ENCODE measurements at places on chromosomes 13 and 19.

- no peak for DNase-seq
Measured at GRCh38 chr13:74111399-74111798, 22.8 kb downstream of the KLF12 start.

- DNase-seq = no peak
Measured at GRCh38 chr19:43760941-43761340, 6.2 kb upstream of the SMG9 start.

DNA sequence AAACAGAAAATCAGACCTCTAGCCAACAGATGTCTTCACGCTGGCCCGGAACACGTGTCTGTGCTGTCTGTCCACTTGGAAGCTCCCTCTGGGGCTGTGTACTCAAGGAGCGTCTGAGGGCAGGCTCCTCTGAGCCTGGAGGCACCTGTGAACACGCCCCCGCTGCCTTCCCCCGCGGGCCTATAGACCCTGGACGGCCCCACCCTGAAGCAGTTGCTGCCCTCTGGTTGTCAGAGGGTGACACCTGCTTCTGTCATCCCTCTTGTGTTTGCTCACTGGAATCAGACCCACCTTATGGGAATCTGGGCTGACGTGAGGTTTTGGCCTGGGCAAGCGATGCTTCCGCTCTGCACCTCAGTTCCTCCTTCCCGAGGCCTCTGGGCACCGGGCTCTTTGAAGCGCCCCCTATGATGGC, 19.2 kb downstream of the EPN1 start:
- DNase-seq = no peak

DNA sequence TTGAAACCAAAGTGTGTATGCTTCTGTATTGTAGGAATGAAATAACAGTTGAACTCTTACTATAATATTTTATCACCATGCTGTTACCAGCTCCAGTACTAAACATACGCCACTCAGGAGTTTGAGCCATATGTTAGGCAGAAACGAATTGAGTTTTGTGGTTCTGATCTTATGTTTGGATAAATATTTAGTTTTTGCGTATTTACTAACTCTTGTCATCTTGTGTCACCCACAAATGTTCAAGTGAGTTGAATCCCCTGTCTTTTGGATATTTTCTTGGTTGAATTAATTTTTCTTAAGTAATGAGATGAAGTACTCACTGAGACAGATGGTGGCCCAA, 1.5 kb downstream of the FNDC3A start:
- peak; percentile 9 for DNase-seq

DNA sequence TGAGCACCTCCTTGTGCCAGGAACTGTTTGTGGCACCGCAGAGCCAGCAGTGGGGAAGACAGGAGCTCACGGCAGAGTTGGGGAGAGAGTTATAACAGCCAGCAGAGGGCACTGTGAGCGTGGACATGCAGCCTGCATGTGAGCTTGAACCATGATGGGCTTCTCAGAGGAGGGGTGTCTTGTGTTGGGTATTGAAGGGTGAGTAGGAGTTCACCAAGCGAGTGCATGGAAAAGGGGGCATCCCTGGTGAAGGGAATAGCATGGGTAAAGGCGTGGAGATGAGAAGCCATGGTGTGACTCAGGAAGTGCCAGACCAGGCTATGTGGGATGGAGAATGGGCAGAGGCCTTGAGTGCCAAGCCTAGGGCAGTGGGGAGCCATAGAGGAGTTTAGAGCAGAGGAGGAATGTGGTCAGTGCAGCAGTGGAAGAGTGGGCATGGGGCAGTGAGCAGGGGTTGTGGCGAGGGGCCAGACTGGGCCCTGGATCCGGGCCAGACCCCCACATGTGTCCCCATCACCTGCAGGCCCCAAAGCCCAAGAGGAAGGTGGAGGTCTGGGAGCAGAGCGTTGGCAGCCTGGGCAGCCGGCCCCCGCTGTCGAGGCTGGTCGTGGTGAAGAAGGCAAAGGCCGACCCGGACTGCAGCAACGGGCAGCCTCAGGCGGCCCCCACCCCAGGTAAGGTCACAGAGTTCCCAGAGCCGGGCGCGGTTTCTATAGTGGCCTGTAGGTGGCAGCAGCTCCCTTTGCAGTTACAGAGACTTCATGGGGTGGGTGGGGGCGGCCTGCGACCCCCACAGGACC, 11.8 kb upstream of the SHD start:
- no peak for DNase-seq

- DNase-seq = no peak
Measured at GRCh38 chr19:39156326-39157230, 31.0 kb downstream of the PAK4 start.

- no peak for DNase-seq
Measured at GRCh38 chr13:39998166-39998565, 342.7 kb downstream of the COG6 start.

DNA sequence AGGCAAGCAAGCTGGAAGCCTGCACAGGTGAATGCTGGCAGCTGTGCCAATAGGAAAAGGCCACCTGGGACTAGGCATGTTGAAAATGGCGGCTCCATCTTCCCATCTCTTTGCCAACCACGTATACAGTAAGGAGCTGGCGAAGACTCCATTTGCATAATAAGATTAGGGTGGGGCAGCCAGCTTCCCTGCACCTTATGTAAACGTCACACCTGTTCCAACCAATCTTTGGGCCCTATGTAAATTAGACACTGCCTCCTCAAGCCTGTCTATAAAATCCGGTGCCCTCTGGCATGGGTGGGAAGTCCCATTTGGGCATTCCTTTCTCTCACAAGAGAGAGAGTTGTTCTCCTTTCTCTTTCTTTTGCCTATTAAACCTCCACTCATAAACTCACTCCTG, 16.8 kb downstream of the ADGRE2 start:
- no peak for DNase-seq

- no peak for DNase-seq
Measured at GRCh38 chr13:66237411-66238062, 992.6 kb downstream of the PCDH9 start.

DNA sequence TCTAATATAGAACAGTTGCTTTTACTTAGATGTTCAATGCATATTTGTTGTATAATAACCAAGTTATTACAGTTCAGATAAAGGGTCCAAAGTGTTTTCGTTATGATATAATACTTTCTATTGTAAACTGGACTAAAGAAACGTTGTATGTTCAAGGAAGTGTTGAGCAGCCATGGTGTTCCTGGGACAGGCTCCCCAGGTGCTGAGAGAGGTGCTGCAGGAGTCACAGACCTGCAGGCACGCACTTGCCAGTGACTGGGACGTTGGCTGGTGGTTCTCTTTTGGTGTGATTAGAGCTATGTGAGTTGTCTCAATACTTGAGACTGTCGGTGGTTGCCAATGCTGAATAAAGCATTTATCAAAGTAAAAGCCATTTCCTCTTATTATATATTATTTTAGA, 9.5 kb downstream of the ING1 start:
- no peak for DNase-seq

DNA sequence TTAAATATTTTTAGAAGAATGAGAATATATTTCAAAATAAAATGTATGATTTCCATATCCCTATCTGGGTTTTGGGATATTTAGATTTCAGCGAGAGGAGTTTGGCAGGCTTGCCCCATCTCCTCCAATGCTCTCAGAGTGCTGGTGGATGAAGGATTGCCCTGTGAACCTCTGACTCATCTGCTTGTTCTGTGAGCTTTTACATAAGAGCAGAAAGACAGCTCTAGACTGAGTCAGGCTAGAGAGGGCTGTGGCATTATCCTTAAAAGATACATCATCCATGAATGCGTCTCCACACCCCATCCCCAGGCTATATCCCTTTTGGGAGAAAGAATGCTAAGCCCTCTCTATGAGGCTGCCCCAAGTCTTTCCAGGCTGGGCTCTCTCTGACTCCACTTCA, 190.6 kb downstream of the TUBA3C start:
- no peak for DNase-seq

- peak; percentile 5 for DNase-seq
Measured at GRCh38 chr13:105991622-105992277, 543.7 kb downstream of the EFNB2 start.

DNA sequence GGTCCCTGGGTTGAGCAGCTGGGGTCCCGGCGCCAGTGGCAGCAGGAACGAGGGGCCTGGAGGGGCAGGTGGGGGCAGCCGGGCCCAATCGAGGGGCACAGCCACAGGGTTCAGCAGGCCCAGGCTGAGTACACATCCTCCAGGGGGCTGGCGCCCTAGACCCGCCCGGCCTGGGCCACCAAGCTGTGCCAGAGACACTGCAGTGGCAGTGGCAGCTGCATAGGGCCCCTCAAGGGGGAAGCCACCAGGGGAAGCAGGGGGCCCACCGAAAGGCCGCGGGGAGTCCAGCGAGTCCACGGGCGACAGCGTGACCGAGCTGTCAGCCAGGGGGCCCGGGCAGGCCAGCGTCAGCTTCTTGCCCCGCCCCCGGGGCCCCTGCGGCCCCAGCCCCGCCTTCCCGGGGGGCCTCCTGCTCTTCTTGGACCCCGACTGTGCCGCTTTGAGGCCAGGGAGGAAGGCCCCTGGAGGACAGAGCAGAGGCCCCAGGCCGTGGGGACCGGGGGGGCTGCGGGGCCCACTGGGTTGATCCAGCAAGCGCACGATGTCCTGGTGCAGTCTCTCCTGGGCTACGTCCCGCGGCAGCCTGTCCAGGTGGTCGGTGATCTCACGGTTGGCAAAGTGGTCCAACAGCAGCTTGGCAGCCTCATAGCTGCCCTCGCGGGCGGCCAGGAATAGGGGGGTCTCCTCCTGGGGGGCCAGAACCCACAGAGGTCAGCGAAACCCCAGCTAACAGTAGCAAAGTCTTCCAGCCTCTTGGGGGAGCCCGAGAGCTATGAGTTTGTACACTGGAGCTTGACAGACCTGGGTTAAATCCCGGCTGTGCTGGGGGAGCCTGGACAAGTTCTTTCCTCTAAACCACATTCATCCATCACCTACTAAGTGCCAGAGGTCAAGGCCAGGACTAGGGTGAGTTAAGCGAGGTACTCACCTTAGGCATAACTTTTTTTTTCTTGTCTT, 39.5 kb downstream of the NOTCH3 start:
- DNase-seq = no peak

- DNase-seq = no peak
Measured at GRCh38 chr13:109899316-109899715, 112.9 kb upstream of the IRS2 start.

DNA sequence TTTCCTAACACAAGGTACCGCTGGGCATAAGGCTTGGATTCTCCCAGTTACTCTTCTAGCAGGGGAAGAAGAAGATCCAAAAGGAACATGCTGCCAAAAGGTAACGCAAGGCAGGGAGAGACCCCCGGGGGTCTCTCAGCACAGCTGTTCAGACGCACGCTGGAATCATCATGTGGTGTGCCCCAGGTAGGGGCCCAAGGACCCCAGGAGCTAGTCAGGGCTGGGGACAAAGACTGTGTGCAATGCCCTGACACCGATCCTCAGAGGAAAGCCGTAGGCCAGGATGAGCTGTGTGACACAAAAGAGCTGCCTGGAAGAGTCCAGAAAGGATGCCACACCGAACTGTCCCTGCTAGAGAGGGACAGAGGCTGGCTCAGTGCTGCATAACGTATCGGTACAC, 22.3 kb upstream of the EPHX3 start:
- no peak for DNase-seq

GRCh38 chr13:52125547-52125946, 3.3 kb downstream of the NEK5 start:
- no peak for DNase-seq

DNA sequence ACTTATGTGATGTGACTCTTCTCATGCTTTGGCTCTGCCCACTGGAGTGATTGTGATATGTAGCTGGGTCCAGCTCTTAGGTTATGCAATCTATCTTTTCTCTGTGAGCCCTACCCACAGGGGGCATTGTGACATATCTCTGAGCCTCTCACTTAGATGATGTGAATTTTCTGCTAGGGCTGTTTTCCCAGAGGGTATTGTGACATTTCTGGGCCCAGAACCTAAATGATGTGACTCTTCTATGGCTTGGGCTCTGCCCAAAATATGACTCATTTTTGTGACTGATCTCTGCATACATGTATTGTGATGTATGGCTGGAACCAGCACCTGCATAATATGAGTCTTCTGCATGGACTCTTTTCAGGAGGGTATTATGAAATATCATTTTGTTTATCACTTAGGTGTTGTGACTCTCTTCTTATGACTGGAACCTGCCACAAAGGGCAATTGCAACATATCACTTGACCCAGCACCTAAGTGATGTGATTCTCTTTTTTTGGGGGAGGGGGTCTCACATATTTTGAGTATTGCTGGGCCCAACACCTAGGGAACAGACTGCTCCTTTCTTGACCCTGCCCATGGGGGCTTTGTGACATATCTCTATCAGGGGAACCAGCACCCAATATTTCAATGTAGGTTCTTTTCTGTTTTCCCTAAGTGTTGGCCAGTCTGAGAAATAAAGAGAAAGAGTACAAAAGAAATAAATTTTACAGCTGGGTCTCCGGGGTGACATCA, 12.1 kb upstream of the ZNF254 start:
- DNase-seq = no peak

DNA sequence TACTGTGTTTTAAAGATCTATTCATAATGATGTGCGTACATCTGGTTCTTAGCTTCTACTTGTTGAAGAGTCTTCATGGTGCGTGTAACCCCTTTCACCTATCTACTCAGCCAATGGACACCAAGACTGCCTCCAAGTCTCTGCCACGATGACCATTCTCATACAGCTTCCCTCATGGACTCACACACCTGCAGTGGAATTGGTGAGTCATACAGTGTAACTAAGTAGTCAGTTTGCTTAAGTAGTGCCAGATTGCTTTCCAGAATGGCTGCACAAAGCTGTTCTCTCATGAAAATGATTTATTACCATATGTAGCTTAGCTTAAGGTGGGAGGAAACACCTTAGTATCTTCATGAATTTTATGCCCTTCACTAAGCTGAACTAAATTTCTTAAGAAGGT, 112.3 kb downstream of the AKAP11 start:
- DNase-seq = no peak

- no peak for DNase-seq
Measured at GRCh38 chr13:20461860-20462532, 63.7 kb downstream of the CRYL1 start.

DNA sequence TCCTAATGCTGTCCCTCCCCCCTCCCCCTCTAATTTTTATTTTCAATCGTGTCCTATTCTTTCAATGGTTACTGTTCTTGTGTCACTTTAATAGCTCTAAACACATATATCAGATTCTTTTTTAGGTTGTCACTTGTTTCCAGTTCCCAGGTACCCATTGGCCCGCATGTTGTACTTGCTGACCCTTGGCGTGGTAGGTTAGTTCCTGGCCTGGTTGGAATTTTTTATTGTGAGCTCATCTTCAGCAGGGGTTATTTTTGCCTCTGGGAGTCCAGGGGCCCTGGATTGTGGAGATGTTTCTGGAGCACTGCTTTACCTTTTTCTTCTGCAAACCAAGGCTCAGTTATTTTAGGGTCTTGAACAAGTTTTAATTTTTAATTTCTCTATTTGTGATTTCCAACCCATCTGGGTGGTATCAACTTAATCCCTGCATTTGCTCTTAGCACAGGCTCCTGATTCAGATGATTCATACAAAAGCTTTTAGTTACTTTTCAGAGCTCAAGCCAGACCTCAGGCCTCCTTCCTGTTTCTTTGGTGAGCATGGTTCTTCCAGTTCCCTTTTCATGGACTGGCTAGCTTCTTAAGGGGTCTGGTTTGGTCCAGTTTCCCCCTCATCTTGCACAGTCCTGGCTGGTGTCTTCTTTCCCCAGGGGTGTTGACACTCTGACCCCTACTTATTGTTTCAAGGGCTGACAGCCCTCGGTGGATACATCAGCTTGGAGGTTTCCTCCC, 220.5 kb downstream of the TM9SF2 start:
- DNase-seq = no peak
